ENCODE measurements at places on chromosomes 7 and 10.

DNA sequence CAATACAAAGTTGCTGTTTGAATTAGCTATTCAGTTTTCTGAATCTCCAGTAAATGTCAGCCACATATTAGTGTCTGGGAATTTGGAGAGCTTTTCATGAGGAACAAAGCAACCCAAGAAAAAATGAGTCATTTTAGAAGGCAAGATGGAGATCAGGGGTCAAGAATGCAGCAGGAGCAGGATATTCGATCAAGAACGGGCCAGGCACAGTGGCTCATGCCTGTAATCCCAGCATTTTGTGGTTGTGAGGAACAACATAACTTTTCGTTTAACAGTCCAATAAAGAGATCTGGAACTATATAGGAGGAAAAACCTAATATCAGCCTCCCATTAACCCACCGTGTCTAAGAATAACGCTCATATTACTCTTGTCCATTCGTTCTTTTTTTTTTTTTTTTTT lies 600.5 kb downstream of the MAGI2 start:
- no peak for DNase-seq

GRCh38 chr10:58341947-58342346 lies 7.1 kb downstream of the UBE2D1 start:
- DNase-seq = no peak

DNA sequence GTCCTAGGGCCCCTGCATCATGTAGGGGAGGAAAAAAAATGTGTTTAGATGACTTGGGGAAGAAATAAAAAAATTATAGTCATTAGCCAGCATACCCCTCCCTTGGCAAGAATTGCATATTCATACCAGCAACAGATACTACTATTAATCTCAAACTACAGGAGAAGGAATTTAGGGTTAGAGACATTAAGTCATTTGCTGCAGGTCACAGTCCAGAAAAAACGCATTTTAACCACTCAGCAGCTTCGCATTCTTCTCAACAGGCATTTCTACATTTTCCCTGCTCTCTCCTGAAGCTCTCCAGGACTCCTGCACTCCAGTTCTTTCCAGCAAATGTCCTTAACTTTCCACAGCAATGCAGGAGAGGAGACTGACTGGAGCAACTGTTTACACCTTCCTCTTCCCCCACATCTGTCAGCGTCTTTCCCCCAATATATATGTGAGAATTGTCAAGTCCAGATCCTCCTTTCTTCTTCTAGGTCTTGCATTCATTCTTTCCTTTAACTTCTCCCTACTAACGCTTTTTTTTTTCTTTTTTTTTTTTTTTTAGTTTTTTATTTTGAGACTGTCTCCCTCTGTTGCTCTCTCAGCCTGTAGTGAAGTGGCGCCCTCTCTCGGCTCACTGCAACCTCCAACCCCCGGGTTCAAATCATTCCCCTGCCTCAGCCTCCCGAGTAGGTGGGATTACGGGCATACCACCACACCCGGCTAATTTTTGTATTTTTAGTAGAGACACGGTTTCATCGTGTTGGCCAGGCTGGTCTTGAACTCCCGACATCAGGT lies 35.6 kb downstream of the PRPS1L1 start:
- DNase-seq = no peak

GRCh38 chr7:118286131-118286530 lies 61.6 kb downstream of the ANKRD7 start:
- no peak for DNase-seq

DNA sequence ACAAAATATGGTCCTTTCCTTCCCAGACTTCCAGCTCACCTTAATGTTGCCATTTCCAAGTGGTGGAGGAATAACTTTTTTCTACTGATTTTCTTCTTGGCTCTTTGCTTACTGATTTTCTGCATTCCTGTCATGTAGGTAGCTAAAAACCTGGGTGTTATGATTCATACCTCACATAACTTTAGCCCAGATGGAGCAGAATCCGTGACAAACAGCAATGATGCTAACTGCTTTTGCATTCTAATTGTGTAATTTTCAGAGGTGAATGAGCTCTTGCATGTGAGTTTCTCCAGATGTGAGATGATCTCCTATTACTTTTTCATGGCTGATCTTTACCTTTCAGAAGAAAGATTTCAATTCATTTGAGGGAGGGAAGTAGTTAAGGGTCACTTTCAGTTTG lies 43.4 kb downstream of the WDR11 start:
- no peak for DNase-seq

- DNase-seq = no peak
These were observed 49.3 kb downstream of the GPR141 start for GRCh38 chr7:37732888-37733287.

DNA sequence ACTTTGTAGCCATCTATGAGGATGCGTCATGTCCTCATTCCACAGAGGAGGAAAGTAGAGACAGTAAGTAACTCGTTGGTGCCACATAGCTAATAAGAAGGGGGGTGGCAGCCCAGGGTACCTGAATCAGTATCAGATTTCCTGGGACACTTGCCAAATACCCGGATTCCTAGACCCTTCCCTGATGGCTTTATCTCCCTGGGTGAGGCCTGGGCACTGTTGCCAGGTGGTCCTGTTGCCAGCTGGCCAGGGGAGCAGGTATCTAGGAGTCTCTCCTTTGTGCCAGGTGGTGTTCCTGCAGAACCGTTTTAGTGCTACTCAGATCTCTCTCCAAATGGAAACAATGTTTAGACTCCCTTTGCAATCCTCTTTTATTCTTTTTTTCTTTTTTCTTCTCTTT lies 12.7 kb downstream of the SLC29A3 start:
- no peak for DNase-seq

DNA sequence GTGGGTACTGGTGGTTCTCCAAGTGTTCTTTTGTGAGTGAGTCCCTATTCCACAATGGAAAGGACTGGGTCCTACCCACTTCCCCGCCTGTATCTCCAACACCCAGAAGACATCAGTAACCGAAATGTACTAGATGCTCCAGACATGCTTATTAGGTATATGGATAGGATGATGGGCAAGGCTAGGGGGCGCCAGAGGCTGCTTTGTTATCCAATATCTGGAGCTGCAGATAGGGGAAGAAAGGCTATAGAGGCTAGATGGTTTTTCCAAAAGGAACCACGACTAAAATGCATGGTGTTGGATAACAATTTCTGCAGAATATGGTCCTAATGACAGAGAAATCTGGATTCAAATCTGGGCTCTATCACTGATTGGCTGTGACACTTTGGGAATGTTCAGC lies 56.2 kb upstream of the TM9SF3 start:
- no peak for DNase-seq

DNA sequence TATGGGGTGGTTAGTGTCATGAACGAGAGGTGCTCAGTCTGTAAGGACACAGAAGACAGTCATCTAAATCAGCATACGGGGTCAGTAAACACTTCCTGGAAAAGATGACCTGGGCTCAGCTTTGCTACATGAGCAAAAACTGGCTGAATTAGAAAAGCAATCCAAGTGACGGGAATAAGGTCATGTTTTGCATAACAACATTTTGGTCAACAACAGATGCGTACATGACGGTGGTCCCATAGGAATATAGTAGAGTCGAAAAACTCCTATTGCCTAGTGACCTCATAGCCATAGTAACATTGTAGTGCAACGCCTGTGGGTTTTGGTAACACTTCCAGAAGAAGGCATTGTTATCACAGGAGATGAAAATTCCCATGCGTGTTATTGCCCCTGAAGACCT lies 92.9 kb downstream of the CTNNA3 start:
- DNase-seq = no peak

DNA sequence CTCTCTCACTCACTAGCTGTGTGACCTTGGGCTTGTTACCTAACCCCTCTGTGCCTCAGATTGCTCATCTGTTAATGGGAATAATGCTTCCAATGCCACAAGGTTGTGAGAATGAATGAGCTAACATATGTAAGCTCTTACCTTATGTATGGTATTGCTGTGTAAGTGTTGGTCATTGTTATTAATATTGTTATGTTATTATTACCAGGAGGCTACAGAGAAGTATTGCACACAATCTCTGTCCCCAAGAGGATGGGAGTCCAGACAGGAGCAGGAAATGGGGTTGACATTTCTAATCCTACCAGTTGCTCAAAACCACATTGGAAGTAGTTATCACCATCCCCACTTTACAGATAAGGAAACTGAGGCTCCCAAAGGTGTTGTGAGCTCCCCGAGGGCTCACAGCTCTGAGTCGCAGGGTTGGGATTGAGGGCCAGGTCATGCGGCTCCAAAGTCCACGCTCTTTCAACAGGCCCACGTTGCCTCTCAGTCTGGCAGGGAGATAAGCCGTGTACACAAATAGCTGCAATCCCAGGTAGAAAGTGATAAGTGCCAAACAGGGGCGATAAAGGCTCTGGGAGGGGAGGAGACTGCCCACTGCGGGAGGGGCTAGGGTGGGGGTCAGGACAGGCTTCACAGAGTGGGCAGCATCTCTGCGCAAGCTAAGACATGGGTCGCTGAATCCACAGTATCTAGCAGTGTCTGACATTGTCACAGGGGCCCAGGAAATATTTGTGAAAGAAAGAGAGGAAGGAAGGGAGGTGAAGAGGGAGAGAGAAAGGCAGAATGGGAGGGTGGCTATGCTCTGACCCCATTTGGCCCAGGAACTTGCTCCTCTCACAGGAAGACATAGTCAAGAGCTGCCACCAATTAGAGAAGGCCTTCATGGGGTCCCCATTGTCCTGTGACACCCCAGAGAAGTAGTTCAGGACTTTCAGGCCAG lies 9.6 kb upstream of the ZMIZ1 start:
- DNase-seq = no peak

- no peak for DNase-seq
These were observed 9.2 kb downstream of the HABP2 start for GRCh38 chr10:113562069-113562468.

GRCh38 chr10:73039635-73040034 lies 57.0 kb downstream of the P4HA1 start:
- DNase-seq = no peak

GRCh38 chr7:105307163-105307672 lies 81.5 kb downstream of the SRPK2 start:
- DNase-seq = no peak

- DNase-seq = no peak
These were observed 75.2 kb downstream of the UNCX start for GRCh38 chr7:1307828-1308227.

GRCh38 chr7:73668886-73669230 lies 1.2 kb downstream of the VPS37D start:
- DNase-seq = no peak

Data from astrocyte of the cerebellum (primary cell).